ENCODE measurements at places on chromosomes 2 and 18.

GRCh38 chr2:127901339-127902056, 15.7 kb upstream of the AMMECR1L start:
- DNase-seq, result peak; percentile 67

DNA sequence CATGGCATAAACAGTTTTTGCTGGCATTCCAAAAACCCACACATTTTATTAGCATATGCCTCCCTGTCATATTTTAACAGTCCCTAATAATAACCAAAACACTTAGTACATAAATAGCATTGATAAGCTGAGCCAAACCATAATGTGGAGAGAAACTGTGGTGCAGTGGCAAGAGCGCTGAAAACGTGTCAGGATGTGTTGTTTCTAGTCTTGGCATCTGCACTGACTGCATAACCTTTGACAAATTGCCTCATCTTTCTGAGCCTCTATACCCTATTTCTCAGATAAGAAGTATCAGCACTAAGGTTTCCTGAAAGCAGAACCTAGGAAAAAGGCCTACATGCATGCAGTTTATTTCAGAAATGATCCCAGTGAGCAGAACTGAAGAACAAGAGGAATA, 41.4 kb downstream of the RAD51AP2 start:
- no peak for DNase-seq

- peak; percentile 70 for DNase-seq
Measured at GRCh38 chr2:231399853-231400680, 4.6 kb downstream of the B3GNT7 start.

GRCh38 chr2:173300458-173300857, 54.2 kb upstream of the CDCA7 start:
- DNase-seq, result no peak

DNA sequence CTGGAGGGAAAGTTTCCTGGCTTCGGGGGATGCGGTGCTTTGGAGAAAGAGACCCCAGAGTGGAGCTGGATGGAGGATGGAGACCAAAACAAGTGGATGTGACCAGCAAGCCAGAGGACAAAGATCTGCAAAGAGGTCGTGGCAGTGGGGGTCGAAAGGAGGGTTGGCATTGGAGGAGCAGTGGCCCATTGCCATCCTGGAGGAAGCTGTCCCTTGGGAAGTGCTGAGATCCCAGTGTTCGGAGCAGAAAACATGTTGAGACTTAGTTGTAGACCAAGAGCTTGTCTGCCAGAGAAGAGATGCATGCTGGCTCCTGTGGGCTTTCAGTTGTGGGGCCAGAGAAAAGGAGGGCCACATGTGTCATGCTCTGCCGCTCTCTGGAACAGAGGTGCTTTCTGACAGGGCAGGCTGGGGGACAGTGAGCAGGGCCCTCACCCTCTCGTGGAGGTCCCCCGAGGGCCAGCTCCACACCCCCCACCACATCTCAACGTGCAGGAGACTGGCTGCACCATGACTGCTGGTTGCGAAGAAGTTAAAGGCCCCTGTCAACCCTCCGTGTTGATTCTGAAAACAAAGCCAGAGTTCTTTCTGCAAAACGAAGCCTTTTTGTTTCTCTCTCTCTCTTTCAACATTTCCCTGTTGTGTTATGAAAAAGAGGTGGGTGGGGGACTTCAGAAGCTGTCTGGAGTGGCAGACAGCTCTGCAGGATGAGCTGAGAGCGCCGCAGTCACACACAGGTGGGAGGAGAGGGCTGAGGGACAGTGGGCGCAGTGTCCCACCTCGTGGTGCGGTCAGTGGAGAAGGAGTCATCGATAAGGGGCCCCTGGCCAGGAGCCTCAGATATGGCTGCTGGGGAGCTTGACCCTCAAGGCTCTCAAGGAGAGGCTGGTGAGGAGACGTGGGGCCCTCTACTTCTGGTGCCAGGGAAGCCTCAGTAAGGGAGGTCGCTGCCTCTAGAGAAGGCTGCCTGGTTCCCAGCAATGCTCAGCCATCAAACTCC, 77.6 kb upstream of the BCL2L11 start:
- DNase-seq, result no peak

DNA sequence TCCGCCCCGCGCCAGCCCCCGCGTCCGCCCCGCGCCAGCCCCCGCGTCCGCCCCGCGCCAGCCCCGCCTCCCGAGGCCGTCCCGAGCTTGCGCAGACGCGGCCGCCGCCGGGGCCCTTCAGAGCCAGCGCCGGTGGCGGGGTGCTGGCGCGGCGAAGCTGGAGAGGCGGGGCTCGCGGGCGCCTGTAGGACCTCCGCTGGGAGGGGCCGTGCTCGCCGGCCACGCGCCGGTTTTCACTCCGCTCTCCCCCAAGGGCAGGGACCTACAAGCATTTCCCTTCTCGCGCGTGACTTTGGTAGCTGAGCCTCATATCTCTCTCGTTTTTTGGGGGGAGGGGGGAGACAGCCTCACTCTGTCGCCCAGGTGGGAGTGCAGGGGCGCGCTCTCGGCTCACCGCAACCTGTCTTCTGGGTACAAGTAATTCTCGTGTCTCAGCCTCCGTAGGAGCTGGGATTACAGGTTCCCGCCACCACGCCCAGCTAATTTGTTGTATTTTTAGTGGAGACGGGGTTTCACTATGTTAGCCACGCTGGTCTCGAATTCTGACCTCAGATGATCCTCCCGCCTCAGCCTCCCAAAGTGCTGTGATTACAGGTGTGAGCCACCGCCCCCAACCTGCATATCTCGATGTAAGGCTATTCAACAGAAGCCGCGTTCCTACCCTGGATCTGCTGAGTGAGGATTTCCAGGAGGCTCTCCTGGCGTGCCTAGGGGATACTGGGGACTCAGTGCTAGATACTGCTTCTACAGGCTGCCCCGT, at the start of gene ZNF514:
TSS of gene ZNF514 (minus strand) at position 159 of the 760 bp plus-strand sequence. CDS start 6,595 bp downstream, outside the sequence.
- peak; percentile 80 for DNase-seq

GRCh38 chr2:54859997-54860701, 136.7 kb downstream of the EML6 start:
- DNase-seq, result no peak

- no peak for DNase-seq
Measured at GRCh38 chr2:239807568-239807967, 217.6 kb downstream of the NDUFA10 start.

DNA sequence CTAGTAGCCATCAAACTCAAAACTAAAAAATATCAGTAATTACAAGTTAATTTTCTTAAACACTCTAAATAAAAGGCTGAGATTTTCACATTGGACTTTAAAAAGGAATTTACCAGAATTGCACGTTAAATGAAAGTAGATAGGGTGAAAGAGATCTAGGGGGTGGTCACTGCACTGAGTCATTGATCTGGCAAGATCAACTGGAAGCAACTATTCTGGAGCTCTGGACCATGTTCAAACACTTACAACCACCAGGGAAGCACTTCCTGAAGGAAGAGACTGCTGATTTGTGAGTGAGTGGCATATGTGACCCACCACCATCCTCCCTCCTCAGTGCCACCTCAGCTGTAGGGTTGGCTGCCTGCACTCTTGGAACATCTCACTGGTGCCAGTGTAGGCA, 111.8 kb downstream of the UGGT1 start:
- no peak for DNase-seq

GRCh38 chr2:96273763-96274162, 7.7 kb downstream of the CIAO1 start:
- no peak for DNase-seq

DNA sequence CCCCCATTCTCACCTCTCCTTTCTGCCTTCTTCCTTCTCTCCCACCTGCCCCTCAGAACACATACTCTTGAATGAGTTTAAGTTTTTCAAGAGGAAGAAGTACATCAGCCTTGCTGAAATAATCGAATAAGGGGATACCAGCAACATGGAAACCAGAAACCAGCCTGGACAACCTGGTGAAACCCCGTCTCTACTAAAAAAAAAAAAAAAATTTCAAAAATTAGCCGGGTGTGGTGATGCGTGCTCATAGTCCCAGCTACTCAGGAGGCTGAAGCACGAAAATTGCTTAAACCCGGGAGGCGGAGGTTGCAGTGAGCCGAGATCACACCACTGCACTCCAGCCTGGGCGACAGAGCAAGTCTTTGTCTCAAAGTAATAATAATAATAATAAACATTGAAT, 75.0 kb upstream of the SLC1A4 start:
- DNase-seq, result no peak

DNA sequence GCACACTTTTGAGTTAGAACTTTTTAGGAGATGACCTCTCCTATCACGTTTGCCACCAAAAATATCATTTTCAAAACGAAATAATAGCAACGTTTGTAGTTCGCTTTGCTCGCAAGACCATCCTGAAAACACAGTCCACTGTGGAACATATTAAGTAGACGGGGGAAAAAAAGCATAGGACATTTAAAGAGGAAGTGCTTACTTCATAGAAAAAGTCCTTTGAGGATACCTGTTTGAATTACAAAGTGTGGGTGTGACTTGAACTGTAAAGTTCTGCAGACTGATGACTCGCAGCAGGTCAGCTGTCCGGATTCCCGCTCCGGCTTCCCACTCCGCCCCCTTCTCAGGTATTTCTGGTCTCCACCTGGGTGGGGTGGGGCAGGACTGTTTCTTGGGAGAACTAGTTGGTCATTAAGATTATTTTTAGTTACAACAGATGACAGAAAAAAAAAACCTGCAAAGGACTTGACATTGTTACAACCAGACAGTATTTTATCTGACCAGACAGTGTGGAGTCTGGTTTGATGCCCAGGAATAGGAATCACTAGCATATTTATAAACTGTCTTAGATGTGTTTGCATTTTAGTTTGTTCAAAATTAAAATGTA, 13.3 kb downstream of the CNOT11 start:
- no peak for DNase-seq

GRCh38 chr2:222761888-222762287, 90.4 kb downstream of the MOGAT1 start:
- DNase-seq, result no peak

GRCh38 chr2:44291281-44292248, 16.3 kb downstream of the SLC3A1 start:
- DNase-seq, result peak; percentile 88

- no peak for DNase-seq
Measured at GRCh38 chr2:38120264-38120592, 44.3 kb upstream of the CYP1B1 start.

DNA sequence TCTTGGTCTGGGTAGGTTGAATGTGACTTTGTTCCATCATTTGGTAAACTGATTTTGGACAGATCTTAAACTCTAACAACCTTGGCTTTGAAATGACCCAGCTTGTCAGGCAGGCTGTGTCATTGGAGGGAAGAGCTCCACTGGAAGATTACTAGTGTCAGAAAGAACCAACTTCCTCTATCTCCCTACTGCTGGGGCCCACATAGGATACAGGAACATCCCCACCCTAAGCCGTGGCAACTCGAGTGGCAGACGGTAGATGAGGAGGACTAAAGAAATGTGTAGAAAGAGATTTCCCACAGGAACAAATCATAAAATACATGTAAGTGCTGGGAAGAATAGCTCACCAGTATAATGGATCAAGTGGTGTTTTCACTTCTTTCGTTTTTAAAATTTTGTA, 4.3 kb upstream of the G6PC2 start:
- DNase-seq, result no peak

DNA sequence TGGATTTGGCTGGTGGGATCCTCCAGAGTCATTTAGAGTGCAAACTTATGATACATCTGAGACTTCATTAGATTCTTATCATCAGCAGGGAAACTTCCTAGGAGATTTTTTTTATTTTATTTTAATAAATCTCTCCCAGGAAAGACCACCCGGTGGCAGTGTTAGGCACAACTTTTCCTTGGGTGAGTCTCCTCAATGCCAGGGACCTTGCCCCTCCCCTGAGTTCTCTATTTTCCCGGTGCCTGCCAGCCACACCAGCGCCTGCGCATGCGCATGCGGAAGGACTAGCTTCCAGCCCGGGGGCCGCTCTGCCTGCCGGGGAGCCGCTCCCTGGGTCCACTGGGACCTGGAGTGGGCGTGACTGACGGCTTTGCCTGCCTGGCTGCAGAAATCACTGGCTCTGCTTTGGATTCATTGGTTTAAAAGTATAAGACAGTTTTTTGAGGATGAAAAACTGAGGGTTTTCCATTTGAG, 86.6 kb downstream of the TMEM182 start:
- DNase-seq, result peak; percentile 70

DNA sequence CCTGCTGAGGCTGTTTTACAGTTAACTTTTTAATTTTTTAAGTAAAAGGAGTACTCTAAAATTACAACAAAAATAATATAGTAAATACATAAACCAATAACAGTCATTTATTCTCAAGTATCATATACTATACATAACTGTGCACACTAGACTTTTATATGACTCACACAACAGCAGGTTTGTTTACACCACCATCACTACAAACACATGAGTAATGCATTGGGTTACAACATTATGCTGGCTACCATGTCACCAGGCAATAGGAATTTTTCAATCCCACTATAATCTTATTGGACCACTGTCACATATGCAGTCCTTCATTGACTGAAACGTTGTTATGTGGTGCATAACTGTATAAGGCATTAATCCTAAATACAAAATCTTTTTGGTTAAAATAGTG, 42.5 kb downstream of the RASGRP3 start:
- DNase-seq, result no peak

GRCh38 chr2:27147935-27148334, 869 bp upstream of the TCF23 start:
- no peak for DNase-seq

DNA sequence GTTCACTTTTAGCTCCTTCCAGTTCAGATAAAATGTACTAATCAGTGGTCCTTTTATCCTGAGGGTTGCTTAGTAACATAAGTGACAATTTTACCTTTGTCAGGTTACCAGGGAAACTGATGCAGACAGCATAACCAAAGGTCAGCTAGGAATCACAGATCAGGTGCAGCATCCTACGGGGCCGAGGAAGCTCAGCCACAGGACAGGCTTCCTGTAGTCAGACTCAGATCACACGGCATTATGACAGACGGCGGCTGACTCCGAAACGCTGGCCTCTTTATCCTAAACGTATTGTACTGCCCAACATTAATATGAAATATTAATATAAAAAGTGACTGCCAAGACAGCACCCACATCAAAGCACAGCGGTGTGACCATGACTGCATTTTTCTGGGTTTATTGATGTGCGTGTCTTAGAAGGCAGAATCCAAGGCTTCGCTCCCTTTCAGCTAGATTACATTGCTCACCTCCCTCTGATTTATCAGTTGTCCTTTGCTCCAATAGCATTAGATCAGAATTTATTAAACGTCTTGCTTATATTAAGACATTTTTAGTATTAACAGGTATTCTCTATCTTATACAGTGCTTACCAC, 444.5 kb downstream of the CMPK2 start:
- DNase-seq, result no peak

DNA sequence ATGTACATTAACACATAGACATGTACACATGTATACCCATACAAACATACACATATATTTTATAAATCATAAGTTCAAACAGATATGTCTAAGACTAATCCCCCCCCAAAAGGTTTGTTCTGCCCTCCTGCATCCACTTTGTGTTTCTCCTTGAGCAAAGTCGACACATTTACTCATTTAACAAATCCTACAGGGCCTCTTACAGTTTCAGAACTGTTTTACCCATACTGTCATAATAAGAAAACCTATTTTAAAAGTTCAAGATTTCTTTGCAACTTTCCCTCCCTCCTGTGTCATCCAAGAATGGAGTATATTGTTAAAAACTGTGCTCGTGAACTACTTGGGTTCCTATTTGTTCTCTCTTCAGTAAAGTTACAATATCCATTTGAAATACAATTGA, 166.7 kb downstream of the L3MBTL4 start:
- DNase-seq, result no peak
